Fibroblast of gingiva (primary cell): ENCODE measurements at places on chromosomes 4 and X.
A peak's percentile ranks its signal among the peaks of the same experiment; 100 is the strongest.

- DNase-seq: no peak
Measured at GRCh38 chrX:153568451-153569011, 30.4 kb downstream of the CCNQ start.

DNA sequence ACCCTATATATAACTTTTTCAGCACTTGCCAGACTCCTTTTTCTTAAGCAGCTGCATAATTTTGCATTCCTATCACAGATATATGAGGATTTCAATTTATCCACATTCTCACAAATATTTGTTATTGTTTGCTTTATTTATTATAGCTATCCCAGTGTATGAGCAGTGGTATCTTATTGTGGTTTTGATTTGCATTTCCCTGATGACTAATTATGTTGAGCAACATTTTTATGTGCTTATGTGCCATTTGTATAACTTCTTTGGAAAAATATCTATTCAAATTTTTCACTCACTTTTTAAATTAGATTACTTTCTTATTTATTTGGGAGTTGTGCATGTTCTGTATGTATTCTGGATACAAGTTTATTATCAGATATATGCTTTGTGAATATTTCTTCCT lies 361.9 kb downstream of the KCTD8 start:
- no peak for DNase-seq

GRCh38 chrX:40207626-40208025 lies 109.9 kb upstream of the BCOR start:
- no peak for DNase-seq

DNA sequence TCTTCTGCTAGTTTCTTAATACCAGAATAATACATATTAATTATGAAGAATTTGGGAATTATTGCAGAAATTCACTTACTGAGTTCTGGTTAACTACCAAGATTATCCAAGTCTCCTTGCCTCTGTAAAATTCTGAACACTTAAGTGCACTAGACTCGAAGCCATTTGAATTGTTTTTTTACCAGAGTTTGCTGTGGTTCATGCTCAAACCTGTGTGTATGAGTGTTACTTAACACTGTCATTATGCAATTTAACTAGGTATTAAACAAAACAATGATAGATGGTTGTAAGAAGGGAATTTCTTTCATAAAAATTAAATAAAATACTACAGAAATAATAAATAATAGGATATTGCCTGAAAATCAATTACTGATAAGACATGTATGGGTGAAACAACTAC lies 145.6 kb upstream of the FAT4 start:
- DNase-seq: no peak

GRCh38 chrX:153744210-153745066 lies 19.6 kb upstream of the PLXNB3 start:
- no peak for DNase-seq

DNA sequence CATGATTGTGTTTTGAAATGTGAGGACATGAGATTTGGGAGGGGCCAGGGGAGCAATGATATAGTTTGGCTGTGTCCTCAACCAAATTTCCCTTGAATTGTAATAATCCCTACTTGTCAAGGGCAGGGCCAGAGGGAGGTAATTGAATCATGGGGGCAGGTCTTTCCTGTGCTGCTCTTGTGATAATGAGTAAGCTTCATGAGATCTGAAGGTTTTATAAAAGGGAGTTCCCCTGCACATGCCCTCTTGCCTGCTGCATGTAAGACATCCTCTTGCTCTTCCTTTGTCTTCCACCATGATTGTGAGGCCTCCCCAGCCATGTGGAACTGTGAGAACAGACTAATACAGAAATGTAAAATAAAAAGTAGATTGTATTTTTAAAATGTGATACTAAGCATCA lies 1294.9 kb downstream of the ADGRL3 start:
- no peak for DNase-seq

DNA sequence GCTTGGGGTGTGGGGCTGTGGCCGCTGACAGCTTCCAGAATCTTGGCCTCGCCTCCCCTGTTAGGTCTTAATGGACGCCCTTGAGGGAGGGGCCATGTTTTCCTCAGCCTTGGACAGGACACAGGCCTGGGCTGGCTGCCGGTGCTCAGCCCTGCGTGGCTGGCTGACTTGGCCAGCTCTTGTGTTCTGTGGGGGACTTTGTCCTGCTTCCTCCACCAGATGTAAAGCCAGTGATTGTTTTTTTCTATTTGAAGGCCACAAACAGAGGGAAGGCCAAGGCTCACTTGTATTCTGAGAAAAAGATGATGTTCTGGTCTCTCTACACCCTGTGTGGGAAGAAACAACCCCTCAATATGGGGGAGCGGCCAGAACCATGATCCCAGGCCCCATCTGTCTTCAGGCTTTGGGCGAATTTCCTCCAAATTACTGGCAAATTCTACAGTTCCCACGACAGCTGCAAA lies 71.3 kb downstream of the HTRA3 start:
- DNase-seq: peak; percentile 21

DNA sequence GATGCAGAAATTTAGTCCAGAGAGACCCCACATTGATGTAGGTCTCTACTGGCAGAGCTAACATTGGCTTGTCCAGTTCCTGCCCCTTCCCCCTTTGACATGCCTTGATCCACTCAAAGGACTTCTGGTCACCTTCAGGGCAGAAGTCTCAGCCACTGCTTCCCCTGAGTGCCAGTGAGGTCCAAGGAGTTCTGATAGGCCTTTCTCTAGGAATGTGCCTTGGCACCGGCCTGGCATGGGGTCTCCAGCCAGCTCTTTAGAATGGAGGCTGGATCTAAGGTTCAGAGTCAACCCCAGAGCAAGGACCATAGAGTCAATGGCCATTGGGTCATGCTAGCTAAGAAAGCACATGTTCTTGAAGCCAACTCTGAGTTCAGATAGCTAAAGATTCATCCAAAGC lies 88.6 kb upstream of the PJA1 start:
- no peak for DNase-seq

DNA sequence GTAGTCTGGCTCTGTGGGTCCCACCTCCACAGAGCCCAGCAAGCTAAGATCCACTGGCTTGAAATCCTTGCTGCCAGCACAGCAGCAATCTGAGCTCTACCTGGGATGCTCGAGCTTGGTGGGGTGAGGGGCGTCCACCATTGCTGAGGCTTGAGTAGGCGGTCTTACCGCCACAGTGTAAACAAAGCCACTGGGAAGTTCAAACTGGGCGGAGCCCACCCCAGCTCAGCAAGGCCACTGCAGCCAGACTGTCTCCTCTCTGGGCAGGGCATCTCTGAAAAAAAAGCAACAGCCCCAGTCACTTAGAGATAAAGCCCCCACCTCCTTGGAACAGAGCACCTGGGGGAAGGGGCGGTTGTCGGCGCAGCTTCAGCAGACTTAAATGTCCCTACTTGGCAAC lies 243.2 kb upstream of the POF1B start:
- DNase-seq: no peak

DNA sequence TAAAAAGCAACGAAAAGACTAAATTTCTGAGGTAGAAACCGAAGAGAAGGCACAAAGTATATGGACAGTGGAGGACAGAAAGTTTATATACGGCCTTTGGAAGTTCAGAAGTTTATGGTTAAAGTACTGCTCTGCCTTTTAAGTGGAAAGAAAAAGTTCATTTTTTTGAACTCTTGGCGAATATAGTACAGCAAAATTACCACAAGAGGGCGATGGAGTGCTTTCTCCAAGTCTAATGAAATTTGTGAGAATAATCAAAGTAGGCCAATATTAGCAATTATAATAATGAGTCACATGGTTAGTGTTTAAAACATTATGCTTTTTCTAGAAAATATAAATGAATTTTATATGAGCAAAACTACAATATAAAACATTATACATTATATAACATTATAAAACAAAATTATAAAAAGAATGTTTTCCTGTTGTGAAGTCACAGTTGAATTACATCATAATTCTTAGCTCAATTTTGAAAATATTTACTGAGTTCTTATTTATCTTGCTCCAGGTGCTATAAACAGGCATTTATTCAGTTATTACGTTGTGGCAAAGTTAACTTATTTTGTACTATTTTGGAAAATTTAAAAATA lies 136.2 kb upstream of the BMPR1B start:
- peak; percentile 26 for DNase-seq

DNA sequence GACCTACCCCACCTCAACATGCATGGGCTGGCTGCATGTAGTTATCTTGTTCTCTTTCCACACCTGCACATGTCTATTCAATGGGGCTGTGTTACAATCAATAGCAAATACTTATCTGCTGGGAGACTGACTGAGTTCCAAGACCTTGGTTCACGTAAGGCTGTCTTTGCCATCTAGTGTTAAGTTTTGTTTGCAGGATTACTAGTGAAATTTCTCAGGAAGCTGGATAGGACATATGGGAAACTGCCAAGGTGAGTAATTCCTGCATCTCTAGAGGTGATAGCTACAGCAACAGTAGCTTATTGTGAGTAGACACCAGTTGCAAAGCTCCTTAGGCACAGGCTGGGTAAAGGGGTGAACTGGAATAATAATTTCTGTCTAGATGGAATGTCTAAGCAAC lies 177.5 kb downstream of the ENOX2 start:
- DNase-seq: no peak

DNA sequence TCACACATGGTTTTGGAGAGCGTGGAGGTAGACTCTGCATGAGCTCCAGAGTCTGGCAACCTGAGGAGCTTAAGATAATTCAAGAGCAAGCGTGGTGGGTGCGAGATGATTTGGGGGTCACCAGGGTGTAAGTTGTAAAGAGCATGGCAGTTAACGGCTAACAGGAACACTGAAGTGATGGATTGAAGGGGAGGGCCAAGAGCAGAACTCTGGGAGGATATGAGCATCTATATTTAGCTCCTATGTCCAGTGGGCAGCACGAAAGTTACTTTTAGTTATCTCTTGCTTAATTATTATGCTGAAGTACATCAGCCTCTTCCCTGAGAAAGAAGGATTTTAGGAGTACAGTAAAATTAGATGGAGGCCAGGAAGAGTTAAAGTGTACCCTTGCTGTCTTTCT lies 231.9 kb upstream of the HAND2 start:
- DNase-seq: no peak

- DNase-seq: no peak
Measured at GRCh38 chr4:41209187-41209586, 5.2 kb downstream of the APBB2 start.

DNA sequence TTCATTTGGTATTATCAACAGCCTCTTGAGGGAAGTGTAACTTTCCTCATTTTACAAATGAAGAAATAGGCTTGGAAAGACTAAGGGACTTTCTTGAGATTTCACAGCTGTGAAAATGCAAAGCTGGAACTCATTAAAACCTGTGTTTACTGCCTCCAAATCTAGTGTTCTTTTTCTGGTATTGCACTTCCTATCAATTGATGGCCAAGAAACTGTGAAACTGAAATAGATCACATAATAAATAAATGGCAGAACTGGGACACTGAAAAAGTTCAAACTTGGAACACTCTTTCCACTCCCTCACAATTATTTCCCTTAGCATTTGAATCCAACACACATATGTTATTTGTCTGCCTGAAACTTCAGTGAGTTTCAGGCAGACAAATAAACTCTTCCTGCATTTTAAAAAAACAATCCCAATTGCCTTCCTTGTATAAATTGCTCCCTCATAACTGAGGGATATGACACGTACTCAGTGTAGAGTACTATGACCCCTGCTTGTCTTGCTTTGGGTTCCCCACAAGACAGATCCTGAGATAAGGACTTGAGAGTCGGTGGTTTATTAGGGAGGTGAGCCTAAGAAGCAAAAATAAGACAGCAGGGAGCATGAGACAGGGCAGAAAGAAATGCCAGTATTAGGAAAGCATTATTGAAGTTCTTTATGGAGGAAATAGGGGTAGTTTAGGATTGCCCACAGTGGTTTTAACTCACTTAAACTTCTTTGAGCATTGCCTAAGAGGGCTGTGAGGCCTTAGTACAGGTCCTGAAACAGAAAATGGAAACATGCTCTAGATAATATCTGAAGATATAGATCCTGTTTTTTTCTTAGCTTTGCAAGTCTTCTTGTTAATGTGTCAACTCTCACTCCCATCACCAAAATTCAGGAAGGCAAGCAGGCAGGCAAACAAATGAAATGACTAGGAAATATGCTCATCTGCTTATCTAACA lies 33.9 kb downstream of the RTL3 start:
- peak; percentile 6 for DNase-seq

GRCh38 chrX:11151799-11152559 lies 40.8 kb downstream of the HCCS start:
- no peak for DNase-seq

- no peak for DNase-seq
Measured at GRCh38 chr4:88195328-88196012, 37.0 kb upstream of the ABCG2 start.

GRCh38 chr4:84697615-84698201 lies 114.8 kb downstream of the CDS1 start:
- DNase-seq: no peak

DNA sequence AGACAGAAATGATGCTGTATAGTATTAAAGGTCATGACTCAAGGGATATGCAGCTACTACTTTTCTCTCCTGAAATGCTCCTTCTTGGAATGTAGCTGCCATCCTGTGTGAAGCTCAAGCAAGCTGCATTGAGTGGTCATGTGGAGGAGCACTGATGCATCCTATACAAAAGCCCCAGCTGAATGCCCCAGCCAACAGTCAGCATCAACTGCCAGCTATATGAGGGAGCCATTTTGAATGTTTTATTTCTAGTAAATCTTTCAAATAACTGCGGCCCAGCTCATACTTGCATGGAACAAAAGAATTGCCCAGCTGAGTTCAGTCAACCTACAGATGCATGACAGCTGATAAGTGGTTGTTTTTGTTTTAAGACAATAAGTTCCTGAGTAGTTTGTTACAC lies 165.0 kb upstream of the GEMIN8 start:
- DNase-seq: no peak

- peak; percentile 6 for DNase-seq
Measured at GRCh38 chr4:478373-478772, 20.6 kb downstream of the ZNF721 start.

DNA sequence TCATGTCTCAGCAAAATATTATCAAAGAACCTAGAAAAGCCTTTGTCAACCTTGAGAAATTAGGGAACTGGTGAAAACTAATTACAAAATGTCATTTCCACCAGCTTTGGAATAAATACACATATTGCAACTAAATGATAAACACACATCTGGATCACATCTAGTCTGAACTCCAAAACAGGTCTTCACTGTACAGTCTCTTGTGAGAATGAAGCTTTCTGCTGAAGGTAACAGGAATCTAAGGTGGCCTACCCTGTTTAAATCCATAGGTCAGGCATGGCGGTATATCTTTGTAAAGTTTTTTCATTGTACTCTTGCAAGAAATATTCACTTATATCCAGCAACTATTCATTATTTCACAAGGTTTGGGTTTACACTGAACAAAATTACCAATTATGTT lies 1.7 kb downstream of the SH3D19 start:
- no peak for DNase-seq

DNA sequence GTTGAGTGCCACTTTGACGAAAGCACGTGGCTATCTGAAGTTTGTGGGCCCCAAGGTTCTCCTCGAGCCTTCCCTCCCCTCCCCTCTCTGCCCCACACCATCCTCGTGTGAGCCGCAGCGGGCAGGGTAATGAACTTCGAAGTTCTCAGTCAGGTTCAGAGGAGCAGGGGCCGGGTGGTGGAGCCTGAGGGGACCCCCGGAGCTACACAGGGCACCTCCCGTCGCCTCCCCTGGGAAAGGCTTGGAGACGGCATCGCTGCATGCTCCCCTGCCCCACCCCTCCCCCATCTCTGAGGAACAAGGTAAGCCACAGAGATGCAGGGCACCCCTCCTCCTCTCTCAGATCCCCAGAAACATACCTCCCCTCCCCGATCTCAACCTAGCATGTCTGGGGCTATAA lies 2.8 kb upstream of the NKX1-1 start:
- no peak for DNase-seq
